CD4-positive, alpha-beta T cell (primary cell): ENCODE measurements at places on chromosomes 5 and 9.

- no peak for DNase-seq
Observed at GRCh38 chr9:125066839-125067619, 76.3 kb downstream of the SCAI start.

GRCh38 chr5:111742177-111742994 is 14.6 kb downstream of the NREP start:
- DNase-seq = no peak

DNA sequence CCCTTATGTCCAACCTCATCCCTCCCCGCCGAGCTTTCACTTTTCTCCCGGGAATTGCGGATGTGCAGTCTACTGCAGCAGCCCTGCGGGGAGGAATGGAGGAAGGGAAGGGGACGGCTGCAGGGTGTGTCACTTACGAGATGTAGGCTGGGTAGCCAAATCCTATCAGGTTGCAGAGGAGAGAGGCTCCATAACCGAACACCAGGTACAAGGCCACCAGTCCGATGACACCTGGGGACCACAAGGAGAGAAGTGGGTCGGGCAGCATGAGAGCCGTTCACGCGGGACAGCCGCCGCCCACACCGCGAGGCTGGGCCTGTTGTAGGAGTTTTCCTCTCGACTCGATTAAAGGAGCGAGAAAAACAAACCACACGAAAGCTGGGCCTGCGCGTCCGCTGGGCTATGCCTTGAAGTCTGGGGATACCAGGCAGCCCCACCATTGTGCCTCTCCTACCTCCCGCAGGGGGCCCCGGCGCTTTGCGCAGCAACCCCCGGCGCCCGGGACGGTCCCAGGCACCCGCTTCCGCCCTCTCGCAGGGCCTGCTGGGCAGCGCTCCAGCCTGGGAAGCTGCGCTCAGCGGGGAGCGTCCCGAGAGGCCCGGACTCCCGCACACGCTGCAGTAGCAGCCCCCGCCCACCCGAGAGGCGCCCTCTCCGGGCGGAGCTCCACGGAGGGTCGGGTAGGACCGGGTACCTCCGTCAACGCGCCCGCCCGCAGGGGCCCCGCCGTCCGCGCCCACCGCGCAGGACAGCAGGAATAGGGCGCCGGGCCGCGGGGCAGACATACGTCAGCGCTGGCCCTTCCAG is 798 bp downstream of the REEP5 start:
- DNase-seq = peak; percentile 25

DNA sequence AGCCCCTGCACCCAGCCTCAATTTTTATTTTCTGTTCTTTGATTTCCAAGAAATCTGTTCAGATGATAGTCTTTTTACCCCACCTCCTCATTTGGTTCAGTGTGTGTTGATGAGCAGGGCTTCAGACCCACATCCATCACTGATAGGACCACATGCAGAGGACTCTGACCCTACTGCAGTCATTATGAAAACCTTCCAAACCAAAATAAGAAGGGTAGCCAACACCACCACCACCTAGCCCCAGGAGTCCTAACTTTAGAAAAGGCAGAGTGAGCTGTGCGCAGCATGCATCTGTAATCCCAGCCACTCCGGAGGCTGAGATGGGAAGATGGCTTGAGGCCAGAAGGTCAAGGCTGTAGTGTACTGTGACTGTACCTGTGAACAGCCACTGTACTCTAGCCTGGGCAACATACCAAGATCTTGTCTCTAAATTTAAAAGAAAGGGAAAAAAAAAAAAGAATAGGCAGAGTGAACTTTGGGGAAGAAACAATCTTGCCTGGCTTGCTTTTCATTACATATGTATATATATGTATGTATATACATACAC is 13.0 kb downstream of the CDKN2AIPNL start:
- DNase-seq = no peak

- DNase-seq = no peak
Observed at GRCh38 chr9:27124151-27124550, 15.1 kb downstream of the TEK start.

DNA sequence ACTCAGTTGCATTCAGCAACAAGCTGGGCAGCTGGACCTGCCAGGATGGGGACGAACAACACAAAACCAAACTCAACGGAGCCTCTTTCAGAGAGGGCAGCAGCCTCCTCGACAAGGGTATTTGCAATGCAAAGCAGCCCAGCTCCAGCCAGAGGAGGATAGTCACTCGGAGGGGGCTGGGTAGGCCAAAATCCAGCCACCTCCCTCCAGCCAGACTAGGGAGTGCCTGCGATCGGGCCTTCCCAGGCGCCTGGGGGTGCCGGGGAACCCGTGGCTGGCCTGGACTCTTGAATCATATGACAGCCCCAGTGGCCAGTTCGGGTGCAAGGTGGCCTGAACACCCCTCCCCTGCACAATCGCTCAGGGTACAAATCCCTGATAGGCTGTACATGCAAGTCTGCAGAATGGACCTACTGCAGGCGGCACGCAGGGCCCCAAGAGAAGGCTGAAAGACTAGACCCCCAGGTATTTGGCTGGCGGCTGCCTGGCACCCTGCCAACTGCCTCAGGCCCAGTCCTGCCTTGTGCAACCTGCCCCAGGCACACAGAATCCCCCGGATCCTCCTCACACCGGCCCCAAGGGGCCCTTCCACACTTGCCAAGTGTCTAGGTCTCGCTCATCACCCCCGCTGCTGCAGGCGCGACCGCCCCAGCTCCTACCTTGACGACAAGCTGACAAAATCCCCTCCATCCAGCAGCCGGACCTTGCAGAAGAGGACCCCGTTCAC is 1.3 kb downstream of the EEIG1 start:
- DNase-seq = no peak

DNA sequence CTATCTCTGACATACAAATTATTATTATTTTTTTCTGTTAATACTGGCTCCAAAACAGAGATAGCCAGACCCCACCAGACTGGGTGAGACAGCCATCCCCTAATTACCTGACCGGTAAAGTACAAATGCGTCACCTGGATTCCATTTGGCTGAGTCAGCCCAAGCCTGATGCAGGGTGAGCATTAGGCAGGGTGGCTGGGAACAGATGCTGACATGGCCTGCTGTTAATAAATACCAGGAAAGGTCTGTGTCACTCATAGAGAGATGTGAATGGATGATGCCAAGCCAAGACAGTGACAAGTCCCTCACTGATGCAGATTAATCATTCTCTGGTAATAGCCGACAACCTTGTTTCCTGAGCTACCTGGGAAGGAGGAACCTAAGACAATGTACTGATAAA is 183.5 kb downstream of the TRIM32 start:
- no peak for DNase-seq

GRCh38 chr5:13985731-13986418 is 41.4 kb upstream of the DNAH5 start:
- no peak for DNase-seq

- DNase-seq = no peak
Observed at GRCh38 chr9:110464321-110464720, 115.2 kb downstream of the SVEP1 start.

DNA sequence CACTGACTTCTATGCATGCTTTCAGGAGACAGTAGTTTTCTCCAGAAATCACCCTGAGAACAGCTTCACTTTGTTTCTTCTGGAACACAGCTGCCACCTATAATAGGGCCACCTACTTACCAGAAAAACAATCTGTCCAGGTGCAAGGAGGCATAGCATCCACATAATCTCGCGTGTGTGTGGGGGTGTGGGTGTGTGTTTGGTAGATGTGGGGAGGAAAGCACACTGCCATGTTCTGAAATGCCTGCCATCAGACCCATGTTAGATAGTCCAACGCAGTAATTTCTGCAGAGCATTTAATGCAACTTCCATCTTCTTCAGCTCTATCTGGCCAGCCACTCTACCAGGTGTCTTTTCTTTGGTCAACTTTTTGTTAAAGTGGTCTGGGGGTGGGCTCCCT is 102.9 kb downstream of the ACER2 start:
- DNase-seq = no peak

- no peak for DNase-seq
Observed at GRCh38 chr5:133341915-133342710, 270.2 kb downstream of the FSTL4 start.

DNA sequence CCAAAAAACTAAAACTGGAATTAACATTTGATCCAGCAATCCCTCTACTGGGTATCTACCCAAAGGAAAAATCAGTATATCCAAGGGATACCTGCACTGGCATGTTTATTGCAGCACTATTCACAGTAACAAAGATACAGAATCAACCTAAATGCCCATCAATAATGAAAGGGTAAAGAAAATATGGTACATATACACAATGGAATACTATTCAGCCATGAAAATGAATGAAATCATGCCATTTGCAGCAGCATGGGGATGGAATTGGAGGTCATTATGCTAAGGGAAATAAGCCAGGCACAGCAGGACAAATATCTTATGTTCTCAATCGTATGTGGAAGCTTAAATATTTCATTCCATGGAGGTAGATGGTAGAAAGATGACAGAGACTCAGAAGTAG is 9.7 kb downstream of the VLDLR start:
- no peak for DNase-seq

DNA sequence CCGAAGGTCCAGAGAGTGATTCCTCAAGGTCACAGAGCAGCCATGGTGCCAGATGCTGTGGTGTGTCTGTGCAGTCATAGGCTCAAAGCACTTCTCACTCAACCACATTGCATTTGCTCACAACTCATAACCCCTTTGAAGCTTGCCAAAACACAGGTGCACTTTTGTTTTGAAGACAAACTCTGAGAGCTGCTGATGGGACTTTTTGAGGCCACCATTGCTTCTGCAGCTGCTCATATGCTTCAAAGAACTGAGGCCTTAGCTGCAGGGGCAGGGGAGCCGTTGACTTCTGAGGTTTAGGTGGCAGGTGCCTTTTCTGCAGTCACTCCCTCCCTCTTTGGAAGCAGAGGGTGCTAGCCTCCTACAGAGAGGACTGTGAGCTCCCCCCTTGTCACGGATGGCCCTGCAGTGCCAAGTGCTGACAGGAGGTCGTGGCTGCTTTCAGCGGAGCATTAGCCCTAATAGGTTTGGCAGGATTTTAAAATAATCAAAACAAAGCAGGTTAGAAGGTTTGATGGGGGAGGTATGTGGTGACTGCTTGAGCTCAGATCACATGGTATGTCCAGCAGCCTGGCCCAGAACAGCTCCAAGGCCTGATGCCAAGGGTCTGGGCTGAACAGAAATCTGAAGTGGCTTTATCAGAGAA is 232.1 kb downstream of the MAN2A1 start:
- DNase-seq = peak; percentile 62

- DNase-seq = no peak
Observed at GRCh38 chr9:114166614-114167572, 11.6 kb downstream of the COL27A1 start.

GRCh38 chr5:179355976-179356974 is 11.0 kb upstream of the ADAMTS2 start:
- no peak for DNase-seq

DNA sequence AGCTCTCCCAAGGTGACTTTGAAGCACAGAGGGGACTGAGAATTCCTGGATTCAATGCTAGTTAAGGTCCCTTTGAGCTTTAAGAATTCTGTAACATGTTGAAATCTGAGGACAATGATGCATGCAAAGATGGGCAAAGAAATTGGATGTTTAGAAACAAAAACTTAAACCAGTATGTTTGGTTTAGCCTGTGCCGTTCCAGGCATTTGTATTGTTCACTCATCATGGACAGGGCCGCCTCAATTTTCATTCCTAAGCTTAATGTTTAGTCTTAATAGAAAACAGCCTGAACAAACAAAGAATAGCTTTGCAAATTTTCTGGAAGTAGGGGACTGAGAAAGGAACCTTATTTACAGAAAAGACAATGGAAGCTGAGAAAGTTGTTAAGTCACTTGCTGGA is 267.8 kb downstream of the ARHGEF28 start:
- no peak for DNase-seq

- DNase-seq = no peak
Observed at GRCh38 chr9:137446851-137447471, 5.8 kb upstream of the ENTPD8 start.

- DNase-seq = no peak
Observed at GRCh38 chr9:7201196-7201595, 443.4 kb downstream of the KDM4C start.

GRCh38 chr9:129938291-129938979 is 103.2 kb downstream of the USP20 start:
- no peak for DNase-seq

- no peak for DNase-seq
Observed at GRCh38 chr5:23234197-23234596, 273.2 kb upstream of the PRDM9 start.

GRCh38 chr5:110056580-110057114 is 366.9 kb downstream of the MAN2A1 start:
- DNase-seq = no peak

GRCh38 chr5:107149243-107150005 is 521.3 kb downstream of the EFNA5 start:
- DNase-seq = no peak

DNA sequence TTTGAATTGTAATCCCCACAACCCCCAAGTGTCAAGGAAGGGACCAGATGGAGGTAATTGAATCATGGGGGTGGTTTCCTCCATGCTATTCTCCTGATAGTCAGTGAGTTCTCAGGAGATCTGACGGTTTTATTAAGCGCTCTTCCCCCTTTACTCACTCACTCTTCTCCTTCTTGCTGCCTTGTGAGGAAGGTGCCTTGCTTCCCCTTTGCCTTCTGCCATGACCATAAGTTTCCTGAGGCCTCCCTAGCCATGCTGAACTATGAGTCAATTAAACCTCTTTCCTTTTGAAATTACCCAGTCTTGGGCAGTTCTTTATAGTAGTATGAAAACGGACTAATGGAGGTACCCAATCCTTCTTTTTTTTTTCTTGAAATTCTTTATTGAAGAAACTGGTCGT is 2.2 kb upstream of the CEP120 start:
- peak; percentile 43 for DNase-seq

DNA sequence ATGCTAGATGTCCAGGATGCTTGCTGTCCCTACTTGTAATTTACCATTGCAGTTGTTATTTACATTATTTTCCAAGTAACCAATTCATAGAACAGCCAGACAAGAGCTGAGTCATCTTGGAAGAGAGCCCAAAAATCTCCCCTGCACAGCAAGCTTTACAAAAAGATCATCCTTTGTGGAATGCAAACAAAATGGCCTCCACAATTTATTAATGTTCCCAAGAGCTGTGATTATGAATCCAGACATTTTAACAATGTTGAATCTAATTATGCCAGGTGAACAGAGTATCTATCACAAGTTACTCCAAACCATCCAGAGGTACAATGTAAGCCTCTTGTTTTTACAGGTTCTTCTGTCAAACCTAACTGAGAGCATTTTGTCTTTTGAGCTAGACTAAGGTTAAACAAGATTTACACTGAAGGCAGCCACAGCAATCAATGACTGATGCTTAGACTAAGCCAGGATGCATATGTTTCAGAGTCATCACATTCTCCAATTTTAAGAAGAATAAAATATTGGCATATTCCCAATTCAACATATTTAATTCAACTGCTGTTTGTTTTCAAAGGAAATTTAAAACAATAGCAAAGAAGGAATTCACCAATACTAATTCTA is 95.3 kb upstream of the SLC12A2 start:
- DNase-seq = no peak

GRCh38 chr5:39387293-39387692 is 23.0 kb upstream of the C9 start:
- DNase-seq = no peak

DNA sequence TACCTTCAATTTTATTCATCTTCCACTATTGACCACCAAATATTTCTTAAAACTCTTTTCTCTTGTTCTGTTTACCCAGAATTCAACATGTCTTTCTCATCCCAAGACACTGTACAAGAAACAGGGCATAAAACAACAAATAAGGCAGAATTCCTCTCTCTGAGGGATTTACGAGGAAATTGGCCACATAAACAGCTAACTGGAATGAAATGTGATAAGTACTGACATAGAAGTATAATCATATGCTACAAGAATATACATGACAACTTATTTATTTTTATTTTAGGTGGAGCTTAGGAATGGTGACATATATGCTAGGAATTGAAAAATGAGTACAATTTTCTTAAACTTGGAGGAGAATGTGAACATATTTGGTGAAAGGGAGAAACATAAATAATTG is 48.8 kb upstream of the FBN2 start:
- DNase-seq = no peak

- DNase-seq = no peak
Observed at GRCh38 chr9:87181670-87182069, 234.4 kb upstream of the GAS1 start.
